ENCODE measurements at places on chromosomes 7 and 10.

- DNase-seq: no peak
Measured at GRCh38 chr7:97215556-97215955, 98.1 kb downstream of the SDHAF3 start.

DNA sequence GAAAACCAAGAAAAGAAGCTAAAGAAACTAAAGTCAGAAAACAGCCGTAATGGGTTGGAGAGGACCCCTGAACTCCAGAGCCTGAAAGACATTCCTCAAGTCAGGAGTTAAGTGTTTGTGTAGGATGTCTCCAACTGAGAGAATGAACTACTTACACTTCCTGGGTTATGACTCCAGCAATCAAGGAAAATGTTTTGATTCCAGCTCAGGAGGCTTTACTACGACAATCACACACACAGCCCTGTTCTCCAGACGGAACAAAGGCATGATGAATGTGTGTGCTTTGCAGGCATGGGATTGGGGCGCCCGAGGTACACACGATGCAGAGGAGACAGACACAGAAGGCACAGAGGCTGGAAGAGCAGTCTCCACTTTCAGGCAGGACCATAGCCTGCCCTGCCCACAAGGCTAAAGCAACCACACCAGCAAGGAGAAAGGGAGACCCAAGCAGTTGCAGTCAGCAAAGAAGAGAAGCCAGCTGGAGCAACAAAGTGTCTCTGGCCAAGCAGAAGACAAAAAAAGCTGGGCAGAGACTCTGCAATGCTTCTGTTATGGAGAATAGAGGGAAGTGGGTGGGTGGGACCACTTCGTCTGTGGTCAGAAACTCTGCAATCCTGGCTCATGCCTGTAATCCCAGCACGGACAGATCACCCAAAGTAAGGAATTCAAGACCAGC, 89.1 kb downstream of the GRB10 start:
- DNase-seq: no peak

DNA sequence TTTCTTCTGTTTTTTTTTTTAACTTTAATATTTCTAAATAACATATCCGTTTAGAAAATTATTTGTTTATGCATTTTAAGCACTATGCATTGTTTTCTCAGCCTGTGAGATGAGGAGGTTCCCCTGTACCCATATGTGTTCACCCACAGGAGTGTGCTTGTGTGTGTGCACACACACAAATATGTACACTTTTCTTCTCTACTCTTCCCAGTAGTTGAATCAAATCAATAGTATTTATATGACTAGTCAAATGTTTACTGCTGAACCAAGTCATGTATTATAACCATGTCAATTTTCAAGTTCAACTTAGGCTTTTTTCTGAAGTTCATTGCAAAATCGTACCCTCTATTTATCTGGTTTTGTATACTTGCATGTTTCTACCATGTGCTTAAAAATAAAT, 37.3 kb downstream of the HDAC9 start:
- DNase-seq: no peak

GRCh38 chr7:30548845-30549244, 44.2 kb upstream of the GGCT start:
- DNase-seq: peak; percentile 88

DNA sequence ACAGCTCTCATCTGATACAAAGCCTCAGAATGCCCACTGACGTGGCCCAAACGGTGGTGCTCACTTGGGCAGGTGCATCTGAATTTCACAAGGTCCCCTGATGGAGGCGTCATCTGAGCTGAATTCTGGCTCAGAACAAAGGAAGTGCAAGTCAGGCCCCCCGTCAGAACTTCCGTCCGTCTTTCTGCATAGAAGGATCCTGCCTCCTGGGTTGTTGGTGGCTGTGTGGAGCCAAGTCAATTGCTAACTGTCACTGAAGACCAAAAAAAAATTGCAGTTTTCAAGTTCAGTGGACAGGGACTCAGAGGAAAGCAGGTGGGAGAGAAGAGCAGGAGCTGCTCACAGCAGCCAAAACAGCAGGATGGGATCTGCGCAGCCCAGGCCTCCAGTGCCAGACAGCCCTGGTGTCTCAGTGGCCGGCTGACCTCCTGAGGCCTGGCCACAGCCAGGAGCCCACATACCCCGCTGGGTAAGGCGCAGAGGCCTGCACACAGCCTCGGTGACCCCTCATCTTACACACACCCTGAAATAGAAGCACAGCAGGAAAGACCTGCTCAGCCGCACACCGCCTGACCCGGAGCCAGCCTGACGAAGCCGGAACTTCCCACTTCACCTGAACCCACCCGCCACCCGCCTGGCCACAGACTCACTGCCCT, 49.4 kb downstream of the PYROXD2 start:
- no peak for DNase-seq

DNA sequence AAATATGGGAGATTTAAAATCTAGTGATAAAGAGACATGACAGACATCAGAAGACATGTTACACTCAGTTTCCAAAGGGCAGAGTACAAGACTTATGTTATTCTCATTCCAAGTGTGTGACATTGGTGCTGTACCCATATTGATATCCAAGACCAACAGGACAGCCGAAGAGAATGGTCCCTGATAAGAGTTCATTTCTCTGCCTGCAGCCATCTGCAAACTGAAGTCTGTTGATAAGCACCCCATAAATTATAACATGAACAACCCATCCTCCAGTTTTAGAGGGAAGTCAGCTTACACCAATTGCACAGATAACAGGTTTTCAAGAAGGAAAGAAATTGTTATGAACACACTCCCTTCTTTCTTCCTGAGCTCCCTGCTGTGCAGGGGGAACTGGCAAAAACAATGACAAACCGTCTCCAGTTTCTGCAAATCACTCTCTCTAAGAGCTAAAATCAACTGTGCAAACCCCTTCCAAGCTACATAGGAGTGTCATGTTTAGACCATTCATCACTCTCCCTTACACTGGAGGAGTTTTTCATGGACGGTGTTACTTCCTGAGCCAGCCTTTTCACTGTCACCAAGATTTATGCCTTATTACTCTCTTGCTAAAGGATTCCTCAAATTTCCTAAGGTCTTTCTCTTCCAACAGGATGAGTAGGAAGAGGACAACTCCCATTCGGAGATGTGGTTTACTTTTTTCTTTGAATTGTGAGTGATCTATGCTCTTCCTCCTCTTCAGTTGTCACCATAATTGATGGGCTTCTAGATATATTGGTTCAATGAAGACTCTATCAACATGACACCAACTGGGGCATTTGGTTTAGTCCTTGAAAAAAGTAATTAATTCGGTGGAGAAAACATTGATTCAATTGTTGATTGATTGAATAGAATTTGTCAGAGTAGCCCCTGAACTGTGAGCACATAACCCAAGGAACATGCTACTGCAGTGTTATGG, 80.3 kb upstream of the FAM171A1 start:
- DNase-seq: no peak

- no peak for DNase-seq
Measured at GRCh38 chr7:2371329-2371728, 16.7 kb downstream of the EIF3B start.

DNA sequence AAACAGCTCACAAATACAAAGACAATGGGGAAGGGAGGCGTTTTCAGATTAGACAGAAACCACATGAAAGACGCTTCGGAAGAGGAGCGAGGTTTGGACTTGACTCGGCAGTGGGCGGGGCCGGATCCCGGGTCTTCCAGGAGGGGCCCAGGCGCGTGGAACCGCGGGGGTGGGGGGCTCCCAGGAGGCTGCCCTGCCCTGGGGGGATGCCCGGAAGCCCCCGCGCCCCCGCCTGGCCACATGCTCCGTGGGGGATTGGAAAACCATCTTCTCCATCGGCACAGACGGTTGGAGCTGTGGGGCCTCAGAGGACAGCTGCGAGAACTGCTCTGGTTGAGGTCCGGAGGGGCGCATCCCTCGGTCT, 186.0 kb upstream of the SHH start:
- DNase-seq: no peak

GRCh38 chr7:44673771-44674170, 67.3 kb downstream of the OGDH start:
- no peak for DNase-seq

GRCh38 chr10:102285133-102285532, 39.8 kb downstream of the GBF1 start:
- DNase-seq: no peak

DNA sequence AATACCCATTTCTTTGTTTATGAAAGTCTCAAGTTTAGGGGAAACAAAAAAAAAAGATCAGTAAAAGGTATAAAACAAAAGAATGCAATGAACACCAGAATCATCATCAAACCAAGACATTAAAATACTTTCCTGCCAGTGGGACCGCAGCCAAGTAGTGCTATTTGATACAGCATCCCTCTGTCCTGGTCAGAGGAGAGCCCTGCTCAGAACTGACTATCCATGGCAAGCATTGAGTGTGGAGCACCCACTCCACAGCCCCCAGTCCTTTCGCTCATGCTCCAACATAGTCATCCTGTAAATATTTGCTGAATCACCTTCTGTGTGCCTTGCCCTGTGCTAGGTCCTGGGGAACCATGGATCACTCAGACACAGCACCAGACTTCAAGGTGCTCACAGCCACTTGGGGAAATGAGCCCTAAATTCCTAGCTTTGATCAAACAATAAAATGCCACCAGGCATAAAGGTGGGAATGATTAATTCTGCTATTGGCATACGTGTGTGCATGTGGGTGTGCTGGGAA, 213.6 kb upstream of the TBX20 start:
- DNase-seq: no peak

GRCh38 chr7:45715471-45716352, 141.5 kb downstream of the ADCY1 start:
- DNase-seq: no peak

DNA sequence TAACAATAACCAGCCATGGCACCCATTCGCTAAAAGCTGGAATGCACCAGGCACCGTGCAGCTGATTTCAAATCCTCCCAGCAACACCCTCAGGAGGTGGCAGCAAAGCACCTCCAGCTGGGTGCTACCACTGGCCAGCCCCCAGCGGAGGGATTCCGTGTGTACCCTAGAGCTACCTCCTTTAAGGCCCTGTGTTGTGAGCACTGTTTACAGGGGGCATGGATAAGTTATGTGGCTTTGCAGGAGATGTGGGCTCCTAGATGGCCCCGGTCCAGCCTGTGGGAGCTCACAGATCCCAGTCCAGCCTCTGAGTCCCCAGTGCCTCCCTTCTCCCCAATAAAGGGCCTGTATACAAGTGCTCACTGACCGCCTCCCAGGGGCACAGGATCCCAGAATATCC, 27.1 kb downstream of the TNRC18 start:
- peak; percentile 72 for DNase-seq

DNA sequence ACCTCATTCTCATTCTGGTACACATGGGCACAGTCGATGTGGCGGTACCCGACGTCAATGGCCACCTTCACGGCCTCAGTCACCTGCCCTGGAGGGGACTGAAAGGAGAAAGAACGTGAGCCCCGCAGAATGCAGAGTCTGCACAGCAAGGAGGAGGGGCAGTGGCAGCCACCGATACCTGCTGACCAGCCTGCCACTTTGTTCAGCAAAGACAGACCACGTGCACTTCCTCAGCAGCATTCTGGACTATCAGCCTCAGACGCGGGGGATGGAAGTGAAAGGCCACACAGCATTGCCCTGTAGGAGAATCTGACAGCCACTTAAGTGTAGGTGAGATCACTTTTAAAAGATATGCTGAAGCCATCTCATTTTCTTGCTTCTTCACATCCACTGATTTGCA, 7.2 kb downstream of the AKR1B1 start:
- DNase-seq: no peak

- DNase-seq: no peak
Measured at GRCh38 chr7:156117542-156118247, 305.4 kb upstream of the SHH start.

- DNase-seq: peak; percentile 38
Measured at GRCh38 chr10:116271593-116272439, 1.2 kb downstream of the GFRA1 start.

GRCh38 chr10:127690176-127690835, 46.7 kb upstream of the FOXI2 start:
- DNase-seq: no peak

DNA sequence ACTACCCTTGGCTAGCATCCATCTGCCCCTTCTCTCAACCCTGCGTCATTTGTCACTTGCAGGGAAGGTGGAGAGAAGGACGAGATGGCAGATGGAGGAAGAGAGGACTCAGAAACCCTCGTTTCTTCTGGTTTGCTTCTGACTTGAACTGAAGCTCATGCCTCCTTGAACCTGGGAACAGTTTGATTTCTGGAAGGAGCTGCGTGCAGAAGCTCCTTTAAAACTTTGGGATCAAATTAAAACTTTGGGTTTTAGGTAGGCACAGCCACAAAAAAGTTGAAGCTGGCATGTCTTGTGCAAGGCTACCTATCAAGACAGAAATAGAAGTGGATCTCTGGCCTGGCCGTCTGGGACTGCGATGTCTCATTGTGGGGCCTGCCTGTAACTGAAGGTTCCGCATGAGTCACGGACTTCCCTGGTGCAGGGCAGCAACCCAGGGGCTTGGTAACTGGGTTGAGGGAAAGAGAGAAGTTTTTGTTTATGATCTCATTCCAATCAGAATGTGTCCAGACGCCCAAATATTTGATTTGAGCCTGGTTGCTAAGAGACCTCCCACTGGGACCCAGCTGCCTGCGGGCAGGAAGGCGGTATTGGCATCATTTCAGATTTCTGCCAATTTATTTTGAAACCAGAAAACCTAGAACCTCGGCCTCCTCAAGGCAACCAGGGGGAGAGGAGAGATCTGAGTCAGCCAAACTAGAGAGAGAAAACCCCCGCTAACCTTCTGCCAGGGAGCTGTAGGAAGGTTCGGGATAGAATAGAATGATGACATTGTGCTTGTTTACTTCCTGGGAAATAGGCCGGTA, 15.8 kb upstream of the CAMK1D start:
- peak; percentile 90 for DNase-seq

GRCh38 chr10:10991144-10991543, 26.5 kb upstream of the CELF2 start:
- DNase-seq: no peak
